ENCODE measurements at places on chromosomes 5 and 9.

DNA sequence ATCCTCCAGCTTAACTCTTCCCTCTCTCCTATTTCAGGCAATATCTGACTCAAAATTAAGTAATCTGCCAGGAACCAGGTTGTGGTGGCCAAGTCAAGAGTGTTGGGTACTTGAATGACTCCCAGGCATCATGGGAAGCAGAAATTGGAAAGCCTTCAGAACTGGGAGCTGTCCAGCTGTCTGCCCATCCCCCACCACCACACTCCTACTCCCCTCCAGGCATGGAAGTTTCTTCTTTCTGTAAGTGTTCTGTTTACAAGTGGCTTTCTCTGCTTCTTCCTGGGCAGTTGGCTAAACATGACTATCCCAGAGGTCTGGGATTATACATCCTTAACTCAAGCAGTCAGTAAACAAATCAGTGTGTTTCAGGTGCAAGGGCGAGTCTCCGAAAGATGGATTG, 14.6 kb upstream of the PBX3 start:
- no peak for DNase-seq

DNA sequence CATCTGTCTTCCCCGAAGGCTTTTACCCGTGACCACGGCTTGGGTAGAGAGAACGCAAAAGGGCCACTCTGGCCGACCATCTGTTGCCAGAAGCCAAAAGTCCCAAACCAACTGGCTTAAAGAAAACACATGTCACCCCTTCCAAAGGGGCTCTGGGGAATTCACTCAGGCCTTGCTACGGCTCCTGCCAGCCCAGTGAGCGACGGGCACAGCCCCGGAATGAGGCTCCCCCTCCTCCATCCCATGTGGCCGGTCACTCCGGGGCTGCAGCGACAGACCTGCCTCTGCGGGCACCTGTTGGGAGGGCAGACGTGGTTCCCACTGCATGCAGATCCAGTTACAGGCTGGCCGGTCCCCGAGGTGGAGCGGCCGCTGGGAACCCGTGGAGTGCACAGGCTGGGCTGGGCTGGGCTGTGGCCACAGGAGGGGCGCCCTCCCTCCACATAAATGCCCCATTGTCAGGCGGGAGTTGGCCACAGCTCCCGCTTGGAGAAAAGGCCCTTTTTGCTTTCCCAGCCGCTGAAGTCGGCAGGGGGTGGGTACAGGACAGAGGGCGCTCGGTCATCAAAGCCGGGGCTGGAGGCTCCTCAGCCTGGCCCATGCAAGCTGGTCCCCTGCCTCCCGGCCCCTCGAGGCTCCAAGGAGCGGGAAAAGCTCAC, 19.9 kb downstream of the NOTCH1 start:
- DNase-seq: no peak

- DNase-seq: peak; percentile 1
Measured at GRCh38 chr5:54673523-54674225, 156.1 kb downstream of the SNX18 start.

DNA sequence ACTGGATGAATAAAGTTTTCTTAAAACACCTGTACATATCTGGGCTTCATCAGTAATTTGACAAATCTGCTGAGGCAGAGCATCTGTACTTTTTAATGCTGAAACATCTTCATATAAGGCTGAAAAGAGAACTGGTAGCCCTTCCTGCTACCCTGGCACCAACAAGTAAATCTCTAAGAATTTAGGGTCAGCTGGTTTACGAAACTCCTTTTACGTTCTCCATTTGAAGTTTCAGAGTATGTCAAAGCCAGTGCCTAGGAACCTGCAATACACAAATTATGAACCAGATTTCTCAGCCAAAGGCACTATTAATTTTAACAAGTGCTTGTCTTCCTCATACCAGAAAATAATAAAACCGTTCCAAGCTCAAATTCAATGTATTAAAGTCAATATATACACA, 3.8 kb downstream of the ZFAND5 start:
- DNase-seq: no peak

DNA sequence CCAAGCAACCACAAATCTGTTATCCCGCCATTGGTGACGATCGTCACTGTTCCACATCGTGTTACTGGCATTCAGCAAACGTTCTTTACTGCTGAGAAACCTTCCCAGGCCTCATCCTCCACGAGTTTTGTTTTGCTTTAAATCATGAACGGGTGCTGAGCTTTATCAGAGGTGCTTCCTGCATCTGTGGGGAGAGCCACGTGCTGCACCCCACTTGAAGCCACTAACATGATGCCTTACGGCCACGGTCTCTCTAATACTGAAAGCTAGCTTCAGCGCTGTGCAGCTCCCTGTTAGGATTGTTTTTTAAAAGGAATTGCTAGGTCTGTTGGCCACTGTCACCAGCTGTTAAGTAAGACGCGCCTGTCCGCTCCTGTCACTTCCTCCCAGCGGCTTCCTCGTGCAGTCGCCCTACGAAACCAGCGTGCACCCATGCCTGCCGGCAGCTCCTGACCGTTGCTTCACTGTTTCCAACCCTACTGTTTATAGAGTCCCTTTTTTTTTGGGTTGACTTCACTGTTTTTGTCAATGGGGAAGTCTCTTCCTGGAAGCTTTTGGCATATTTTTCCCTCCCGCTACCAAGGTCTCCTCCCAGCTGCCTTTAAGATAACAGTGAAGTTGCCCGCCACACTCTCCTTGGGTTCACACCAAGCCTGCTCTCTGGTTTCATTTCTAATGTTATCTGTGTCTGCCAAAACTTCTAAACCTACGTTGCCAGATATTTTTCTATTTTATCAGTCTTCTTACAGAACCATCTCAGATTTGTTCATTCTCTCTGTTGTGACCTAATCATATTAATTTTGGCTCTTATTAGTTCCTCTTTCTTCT, 20.3 kb downstream of the LPCAT1 start:
- peak; percentile 51 for DNase-seq

DNA sequence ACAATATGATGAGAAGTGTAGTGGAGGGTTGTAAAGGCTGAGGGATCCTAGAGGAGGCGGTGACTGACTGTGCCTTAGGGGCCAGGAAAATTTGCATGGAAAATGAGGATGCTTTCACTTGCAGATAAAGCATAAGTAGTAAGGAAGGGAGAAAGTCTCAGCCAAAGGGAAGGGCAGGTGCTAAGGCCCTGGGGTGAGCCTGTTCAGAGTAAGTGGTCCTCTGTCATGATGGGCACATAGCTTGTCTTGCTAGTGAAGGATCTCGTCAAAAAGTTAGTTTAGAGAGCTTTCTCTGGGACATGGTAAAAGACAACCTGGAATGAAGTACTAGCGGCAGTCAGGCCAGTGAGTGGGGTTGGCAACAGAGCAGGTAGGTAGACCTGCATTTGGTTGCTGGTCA, 75.4 kb upstream of the CPLX2 start:
- no peak for DNase-seq

DNA sequence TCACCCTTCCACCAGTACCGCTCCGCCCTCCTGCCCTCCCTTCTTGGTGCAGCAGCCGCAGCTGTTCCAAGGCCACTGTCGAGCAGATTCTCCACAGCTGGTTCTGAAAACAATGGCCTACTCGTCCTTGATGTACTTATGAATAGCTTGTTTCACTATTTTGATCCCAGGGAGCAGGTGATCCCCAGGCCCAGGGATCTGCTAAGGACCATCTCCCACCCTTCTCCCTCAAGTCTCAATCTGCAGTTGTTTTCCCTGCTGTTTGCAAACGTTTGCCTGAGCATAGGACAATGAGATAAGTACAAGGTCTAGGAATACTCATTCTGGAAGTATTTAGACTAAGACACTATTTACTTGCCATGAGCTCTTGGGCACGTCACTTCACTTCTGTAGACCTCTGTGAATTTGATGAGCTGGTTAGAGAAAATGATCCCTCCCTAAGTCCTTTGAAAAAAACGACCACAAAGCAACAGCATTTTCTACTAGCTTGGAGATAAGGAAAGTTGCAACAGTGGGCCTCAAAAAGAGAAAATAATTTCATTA, 1.8 kb downstream of the LURAP1L start:
- no peak for DNase-seq

DNA sequence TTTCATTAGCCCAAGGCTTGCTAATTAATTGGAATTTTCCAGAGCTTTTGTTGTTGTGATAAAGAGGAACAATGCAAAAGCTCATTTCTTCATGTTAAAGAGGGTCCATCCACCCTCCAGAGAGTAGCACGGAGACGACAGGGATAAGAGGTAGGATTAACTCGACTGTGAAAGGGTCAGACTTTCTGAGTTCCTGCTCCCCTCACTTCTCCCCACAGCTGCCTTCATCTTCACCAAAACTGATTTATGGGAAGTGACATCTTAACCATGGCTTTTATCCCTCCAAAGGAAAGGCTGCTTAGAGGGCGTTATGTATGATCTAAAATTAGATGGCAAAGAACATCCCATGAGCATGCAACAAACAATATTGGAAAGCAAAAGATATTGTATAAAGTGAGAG, 135.5 kb downstream of the GLIS3 start:
- DNase-seq: no peak

GRCh38 chr9:75451505-75451904, 363.2 kb downstream of the OSTF1 start:
- no peak for DNase-seq

- DNase-seq: no peak
Measured at GRCh38 chr9:26694381-26695297, 198.0 kb downstream of the CAAP1 start.

DNA sequence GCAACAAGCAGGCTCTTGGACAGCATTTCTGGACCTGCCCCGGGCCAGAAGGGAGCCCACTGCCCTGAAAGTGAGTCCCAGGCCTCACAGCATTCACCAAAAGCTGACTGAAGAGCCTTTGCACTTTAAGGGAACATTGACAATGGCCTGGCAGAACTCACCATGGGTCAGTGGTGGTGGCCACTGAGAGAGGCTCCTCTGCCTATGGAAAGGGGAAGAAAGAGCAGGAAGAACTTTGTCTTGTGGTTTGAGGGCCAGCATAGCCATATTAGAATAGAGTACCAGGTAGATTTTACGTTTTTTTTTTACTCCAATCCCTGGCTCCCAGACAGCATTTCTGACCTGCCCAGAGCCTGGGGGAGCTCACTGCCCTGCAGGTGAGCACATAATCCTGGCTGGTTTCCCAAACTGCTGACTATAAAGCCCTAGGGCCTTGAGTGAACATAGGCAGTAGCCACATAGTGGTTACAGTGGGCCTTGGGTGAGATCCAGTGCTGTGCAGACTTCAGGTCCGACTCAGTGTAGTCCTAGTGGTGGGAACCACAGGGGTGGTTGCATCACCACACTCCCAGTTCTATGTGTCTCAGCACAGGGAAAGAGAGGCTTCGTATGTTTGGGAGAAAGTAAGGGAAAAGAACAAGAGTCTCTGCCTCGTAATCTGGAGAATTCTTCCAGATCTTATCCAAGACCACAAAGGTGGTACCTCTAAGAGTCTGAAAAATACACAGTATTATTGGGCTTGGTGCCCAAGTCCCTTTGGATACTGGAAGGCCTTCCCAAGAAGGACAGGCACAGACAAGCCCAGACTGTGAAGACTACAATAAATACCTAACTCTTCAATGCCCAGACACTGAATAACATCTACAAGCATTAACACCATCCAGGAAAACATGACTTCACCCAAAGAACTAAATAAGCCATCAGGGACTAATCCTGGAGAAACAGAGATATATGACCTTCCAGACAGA, 89.5 kb downstream of the TSSK1B start:
- no peak for DNase-seq

- no peak for DNase-seq
Measured at GRCh38 chr5:111966290-111966689, 209.3 kb upstream of the NREP start.

DNA sequence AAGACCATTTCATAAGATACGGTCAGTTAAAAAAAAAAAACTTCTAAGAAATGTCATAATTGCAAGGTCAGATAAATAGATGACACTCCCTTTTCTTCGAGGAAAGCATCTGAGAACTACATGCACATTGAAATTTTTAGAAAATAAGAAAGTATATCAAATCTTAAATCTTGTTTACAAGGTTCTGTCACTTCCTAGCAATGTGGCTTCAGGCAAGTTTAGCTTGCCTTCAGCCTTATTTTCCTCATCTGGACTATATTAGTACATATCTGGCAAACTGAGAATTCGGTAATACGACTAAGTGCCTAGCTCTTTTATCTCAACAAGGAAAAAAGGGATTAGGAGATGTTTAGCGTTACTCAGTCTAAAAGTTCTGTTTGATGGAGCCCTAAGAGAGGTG, 32.5 kb upstream of the OR2K2 start:
- no peak for DNase-seq

DNA sequence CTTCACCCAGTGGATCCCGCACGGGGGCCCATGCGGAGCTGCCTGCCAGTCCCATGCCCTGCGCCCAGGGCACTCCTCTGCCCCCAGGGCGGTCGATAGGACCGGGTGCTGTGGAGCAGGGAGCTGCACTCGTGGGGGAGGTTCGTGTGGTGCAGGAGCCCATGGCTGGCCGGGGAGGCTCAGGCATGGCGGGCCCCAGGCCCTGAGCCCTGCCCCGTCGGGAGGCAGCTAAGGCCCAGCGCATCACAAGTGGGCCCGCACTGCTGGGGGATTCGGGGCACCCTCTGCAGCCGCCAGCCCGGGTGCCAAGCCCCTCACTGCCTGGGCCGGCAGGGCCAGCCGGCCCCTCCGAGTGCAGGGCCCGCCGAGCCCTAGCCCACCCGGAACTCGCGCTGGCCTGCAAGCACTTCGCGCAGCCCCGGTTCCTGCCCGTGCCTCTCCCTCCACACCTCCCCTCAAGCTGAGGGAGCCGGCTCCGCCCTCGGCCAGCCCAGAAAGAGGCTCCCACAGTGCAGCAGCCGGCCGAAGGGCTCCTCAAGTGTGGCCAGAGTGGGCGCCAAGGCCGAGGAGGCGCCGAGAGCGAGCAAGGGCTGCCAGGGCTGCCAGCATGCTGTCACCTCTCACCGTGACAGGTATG, 221.1 kb upstream of the RORB start:
- DNase-seq: no peak

GRCh38 chr5:116525674-116526073, 48.9 kb downstream of the SEMA6A start:
- no peak for DNase-seq

- no peak for DNase-seq
Measured at GRCh38 chr5:124927735-124928134, 181.3 kb upstream of the ZNF608 start.

DNA sequence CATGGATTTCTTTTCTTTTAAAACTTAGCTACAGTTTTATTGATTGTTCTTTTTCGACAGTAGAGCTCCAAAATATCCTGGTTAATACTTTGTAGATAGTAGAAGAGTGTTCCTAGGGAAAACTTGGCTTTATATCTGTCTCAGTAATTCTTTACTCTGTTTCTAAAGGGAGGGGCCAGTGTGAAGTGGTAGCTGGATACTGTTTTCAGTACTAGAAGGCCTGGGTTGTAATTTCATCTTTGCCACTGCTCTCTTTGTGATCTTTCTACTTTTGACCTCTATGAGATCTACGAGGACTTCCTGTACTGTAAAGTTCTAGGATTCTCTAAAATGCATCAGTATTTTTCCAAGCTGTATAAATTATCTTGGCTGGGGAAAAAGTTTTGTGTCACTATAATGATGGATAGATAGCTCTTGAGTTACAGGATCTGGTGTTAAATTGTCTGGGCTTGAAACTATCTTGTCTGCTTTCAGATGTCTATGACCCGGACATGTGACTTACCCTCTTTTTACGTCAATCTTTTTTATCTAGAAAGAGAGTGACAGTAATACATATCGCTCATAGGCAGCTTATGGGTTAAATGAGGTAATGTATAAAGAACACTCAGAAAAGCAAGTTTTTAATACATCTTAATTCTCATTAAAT, 53.6 kb downstream of the PRR16 start:
- no peak for DNase-seq
